Activated CD4-positive, alpha-beta T cell treated with anti-CD3 and anti-CD28 coated beads, Interleukin-2, amount 10 ng/mL, durations not matched to agents 24 days and 14 days (primary cell): ENCODE measurements at places on chromosomes 11 and 22. TPM values are rescaled to one million over a fixed set of nuclear protein-coding genes. Genes with fewer than 3 reads are reported as not detected.

- DNase-seq, result no peak
Observed at GRCh38 chr11:58928107-58928499, 11.2 kb upstream of the GLYATL1 start.

DNA sequence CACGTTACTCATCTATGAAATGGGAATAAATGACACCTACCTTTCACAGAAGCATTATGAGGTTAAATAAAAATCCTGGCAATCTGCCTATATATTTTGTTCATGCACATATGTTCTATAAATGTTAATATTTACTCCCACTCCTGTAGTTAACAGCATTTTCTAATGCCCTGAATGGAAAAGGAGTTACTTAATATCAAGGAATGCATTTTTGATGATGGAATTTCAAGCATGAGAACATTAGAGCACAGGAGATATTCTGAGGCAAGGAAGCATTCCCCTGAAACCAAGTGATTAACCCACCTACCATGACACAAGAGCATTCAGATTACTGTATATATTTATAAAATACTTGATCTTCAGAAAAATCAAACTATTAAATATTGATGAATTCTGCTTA, 102.1 kb downstream of the ARHGAP32 start:
- DNase-seq, result no peak

DNA sequence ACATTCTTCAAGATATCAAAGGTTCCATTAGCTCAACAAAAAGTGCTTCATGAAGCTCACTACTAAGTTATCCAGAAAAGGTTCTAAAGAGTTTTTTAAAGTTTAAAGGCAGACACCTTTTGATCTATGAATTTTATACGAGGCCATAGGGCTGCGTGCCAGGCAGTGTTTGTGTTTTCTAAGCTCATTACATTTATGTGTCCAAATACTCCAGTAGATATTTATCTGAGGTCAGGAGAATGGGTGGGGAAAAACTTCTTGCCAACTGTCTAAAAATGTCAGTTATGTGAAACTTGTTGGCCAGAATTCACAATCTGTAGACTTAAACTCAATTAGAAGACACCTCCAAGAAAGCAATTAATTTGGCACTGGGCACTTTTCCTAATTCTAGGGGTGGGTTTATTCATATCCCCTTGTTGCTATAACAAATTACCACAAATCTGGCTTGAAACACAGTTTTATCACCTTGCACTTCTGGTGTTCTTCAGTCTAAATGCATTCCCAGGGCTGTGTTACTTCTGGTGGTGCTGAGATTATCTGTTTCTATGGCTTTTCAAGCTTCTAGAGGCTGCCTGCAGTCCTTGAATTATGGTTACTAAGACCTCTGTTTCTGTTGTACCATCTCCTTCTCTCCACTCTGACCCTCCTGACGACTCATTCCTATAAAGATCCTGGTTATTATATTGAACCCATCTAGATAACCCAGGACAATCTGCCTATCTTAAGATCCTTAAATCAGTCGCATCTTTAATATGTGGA, 1030.4 kb upstream of the CNTN5 start:
- no peak for DNase-seq

- DNase-seq, result no peak
Observed at GRCh38 chr22:23071230-23072076, 1.1 kb downstream of the GNAZ start.

GRCh38 chr11:47225552-47226400, 11.0 kb downstream of the DDB2 start:
- DNase-seq, result peak; percentile 77

DNA sequence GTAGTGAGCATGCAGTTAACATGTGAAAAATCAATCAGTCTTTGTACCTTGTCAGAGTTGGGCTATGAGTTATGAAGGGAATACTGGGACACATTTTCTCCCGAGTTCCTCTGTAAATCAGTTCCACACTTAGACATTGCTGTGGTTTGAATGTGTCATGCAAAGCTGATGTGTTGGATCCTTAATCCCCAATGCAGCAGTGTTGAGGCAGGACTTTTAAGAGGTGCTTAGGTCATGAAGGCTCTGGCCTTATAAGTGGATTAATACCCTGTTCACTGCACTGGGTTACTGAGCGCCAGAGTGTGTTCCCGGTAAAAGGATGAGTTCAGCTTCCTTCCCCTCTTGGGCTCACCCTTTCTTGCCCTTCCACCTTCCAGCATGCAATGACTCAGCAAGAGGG, 742.1 kb upstream of the TENM4 start:
- no peak for DNase-seq

DNA sequence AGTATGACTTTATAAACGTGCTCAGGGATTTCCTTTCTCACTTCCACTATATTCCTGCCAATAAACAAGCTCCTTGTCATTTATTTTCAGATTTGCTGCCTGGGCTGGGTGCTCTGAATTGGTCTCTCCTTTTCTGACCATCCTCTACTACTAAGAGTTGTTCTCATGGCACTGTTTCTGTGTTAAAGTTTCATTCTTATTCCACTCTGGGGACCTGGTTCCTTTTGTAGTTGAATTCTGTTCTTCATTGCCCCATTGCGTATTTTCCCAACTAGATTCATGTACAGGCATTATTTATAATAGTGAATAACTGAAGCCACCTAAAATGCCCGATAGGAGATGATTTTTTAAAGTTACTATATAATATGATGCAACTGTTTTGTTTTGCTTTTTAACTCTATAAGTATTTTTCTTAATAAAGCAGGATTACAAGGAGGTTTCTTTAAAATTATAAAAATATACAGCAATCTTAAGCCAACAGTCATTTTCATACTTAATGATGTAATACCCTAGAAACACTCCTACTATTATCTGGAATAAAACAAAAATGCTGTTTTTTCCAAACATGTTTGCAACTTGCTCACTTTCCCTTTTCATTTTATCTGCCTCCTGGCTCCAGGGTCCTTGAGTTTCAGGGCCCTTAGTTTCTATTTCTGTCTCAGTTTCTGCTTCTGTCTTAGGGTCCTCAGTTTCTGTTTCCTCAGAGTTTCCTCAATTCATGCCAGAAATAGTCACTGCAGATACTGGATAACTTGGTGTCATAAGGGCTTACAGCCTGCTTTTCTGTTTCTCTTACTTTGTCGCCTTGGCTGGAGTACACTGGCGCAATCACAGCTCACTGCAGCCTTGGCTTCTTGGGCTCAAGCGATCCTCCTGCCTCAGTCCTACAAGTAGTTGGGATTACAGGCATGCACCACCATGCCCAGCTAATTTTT, 9.8 kb upstream of the FUT4 start:
- DNase-seq, result no peak

The BATF2 gene
- 0.09 TPM in 1 of 2 replicates, not detected in the other for total RNA-seq

The KRTAP5-10 gene
- total RNA-seq, result not detected in 2 replicates

The CFAP300 gene
- not detected in 2 replicates for total RNA-seq
